ENCODE measurements at places on chromosomes 16 and 17.

DNA sequence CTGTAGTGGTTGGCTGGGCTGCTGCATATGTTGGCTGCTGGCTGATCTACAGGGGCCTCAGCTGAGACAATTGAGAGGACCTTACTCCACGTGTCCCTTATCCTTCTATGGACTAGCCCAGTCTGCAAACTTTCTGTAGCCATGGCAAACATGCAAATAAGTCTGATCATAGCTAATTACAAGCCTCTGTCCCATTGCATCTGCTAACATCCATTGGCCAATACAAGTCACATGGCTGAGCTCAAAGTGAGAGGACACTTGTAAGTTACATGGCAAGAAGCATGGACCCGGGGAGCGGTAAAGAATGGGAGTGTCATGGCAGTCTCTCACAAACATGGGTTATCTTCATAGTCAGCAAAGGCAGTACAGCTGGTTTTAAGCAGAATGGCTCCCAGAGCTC, 11.6 kb upstream of the IL4R start:
- H3K4me1 ChIP-seq, result no peaks in the 10 kb centered on the region
- no peaks in the 10 kb centered on the region for H3K36me3 ChIP-seq
- no peak overlapping the region for H3K27ac ChIP-seq
- H3K27me3 ChIP-seq, result no peaks in the 10 kb centered on the region
- no peak overlapping the region for H3K4me3 ChIP-seq
- no peak for DNase-seq

DNA sequence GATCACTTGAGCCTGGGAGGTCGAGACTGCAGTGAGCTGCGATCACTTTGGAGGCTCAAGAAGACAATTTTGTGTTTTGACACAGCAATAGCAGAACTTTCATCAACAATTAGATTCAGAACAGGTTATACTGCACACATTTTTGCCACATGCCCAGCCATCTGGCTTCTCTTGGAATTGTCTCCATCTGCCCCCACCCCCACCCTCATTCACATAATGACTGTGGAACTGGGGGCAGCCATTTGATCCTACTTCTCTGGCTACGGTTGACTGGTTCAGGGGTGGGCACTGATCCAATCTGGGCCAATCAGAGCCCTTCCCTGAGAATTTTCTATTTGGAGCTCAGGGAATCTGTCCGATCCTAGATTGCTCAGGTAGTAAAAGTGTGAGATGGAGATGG, 14.0 kb downstream of the TMEM92 start:
- no peak for DNase-seq
- H3K4me1 ChIP-seq, result peaks cover 10% of the 10 kb centered on the region
- H3K36me3 ChIP-seq, result no peaks in the 10 kb centered on the region
- no peak overlapping the region for H3K27ac ChIP-seq
- H3K27me3 ChIP-seq, result no peaks in the 10 kb centered on the region

DNA sequence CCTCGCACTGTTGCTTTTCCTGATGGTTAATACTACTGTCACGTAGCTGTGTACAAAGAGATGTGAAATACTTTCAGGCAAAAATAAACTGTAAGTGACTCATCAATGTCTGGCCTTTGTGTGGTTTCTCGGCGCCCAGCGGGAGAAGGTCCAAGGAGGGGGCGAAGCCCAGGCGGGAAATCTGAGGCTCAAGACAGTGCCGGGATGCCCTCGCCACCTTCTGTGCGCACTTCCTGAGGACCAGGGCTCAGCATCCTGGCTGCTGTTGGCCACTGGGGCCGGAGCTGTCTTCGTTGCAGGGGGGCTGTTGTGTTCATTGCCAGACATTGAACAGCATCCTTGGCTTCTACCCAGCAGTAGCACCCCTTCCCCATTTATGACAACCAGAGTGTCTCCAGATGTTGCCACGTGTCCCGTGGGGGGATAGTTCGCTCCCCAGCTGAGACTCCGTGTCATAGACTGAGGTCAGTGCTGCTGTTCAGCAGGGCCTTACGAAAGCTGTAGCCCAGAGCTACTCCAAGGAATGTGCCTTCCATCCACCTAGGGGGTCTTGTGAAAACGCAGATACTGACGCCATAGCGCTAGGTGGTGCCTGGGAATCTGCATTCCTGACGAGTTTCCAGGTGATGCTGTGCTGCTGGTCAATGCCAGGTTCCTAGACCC, 67.3 kb upstream of the PLCG2 start:
- H3K27ac ChIP-seq, result peak overlapping the region; percentile 89
- DNase-seq, result peak; percentile 97
- H3K27me3 ChIP-seq, result no peaks in the 10 kb centered on the region
- no peak overlapping the region for H3K4me3 ChIP-seq
- H3K4me1 ChIP-seq, result peaks cover 44% of the 10 kb centered on the region
- H3K36me3 ChIP-seq, result peaks cover 26% of the 10 kb centered on the region

DNA sequence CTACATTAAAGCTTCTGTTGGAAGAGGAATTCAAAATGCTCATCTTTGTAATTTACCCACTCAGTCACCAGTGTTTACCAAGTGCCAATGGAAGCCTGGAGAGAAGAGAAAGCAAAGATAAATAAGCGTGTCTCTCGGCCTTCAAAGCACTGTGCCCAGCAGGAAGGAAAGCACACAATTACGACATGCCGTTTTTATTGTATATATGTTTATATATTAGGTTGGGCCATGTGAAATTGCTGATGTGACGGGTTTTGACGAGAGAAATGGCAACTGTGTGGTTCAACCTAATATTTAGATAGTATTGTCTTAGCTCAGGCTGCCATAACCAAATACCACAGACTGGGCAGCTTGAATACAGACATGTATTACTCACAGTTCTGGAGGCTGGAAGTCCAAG, 79.3 kb upstream of the HSBP1 start:
- H3K27ac ChIP-seq, result no peak overlapping the region
- H3K36me3 ChIP-seq, result no peaks in the 10 kb centered on the region
- no peak for DNase-seq
- no peaks in the 10 kb centered on the region for H3K27me3 ChIP-seq
- no peaks in the 10 kb centered on the region for H3K4me1 ChIP-seq

DNA sequence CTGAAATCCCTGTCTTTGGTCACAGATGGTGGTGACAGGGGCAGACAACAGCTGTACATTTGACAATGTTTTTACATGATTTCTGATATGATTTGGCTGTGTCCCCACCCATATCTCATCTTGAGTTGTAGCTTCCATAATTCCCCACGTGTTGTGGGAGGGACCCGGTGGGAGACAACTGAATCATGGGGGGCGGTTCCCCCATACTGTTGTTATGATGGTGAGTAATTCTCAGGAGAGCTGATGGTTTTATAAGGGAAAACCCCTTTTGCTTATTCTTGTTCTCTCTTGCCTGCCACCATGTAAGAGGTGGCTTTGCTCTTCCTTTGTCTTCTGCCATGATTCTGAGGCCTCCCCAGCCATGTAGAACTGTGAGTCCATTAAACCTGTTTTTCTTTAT, 353.9 kb downstream of the CPPED1 start:
- H3K4me3 ChIP-seq, result no peak overlapping the region
- H3K27ac ChIP-seq, result no peak overlapping the region
- no peaks in the 10 kb centered on the region for H3K36me3 ChIP-seq

GRCh38 chr17:42922294-42922693, 21.7 kb downstream of the G6PC1 start:
- no peaks in the 10 kb centered on the region for H3K36me3 ChIP-seq
- no peaks in the 10 kb centered on the region for H3K4me1 ChIP-seq
- no peak overlapping the region for H3K4me3 ChIP-seq
- no peak for DNase-seq

GRCh38 chr16:56812884-56813283, 52.1 kb upstream of the SLC12A3 start:
- DNase-seq, result peak; percentile 54
- H3K4me3 ChIP-seq, result no peak overlapping the region
- H3K27ac ChIP-seq, result peak overlapping the region; percentile 69
- H3K27me3 ChIP-seq, result no peaks in the 10 kb centered on the region
- H3K36me3 ChIP-seq, result no peaks in the 10 kb centered on the region
- peaks cover 9% of the 10 kb centered on the region for H3K4me1 ChIP-seq

- peaks cover 31% of the 10 kb centered on the region for H3K4me1 ChIP-seq
- no peak overlapping the region for H3K4me3 ChIP-seq
- H3K36me3 ChIP-seq, result no peaks in the 10 kb centered on the region
- no peak overlapping the region for H3K27ac ChIP-seq
- no peak for DNase-seq
Observed at GRCh38 chr16:73016488-73016830, 31.5 kb downstream of the ZFHX3 start.

GRCh38 chr16:3842994-3843393, 37.5 kb downstream of the CREBBP start:
- H3K4me3 ChIP-seq, result no peak overlapping the region
- H3K27ac ChIP-seq, result no peak overlapping the region
- H3K27me3 ChIP-seq, result no peaks in the 10 kb centered on the region
- H3K36me3 ChIP-seq, result no peaks in the 10 kb centered on the region
- DNase-seq, result no peak
- no peaks in the 10 kb centered on the region for H3K4me1 ChIP-seq

Data from trophoblast cell (in vitro differentiated cells and primary cell).